Central memory CD4-positive, alpha-beta T cell (primary cell): ENCODE measurements at places on chromosomes 2 and 18.

GRCh38 chr18:54845787-54846186 lies 17.5 kb downstream of the RAB27B start:
- DNase-seq, result no peak

GRCh38 chr2:189002079-189002478 lies 27.9 kb downstream of the COL3A1 start:
- DNase-seq, result no peak

- no peak for DNase-seq
Measured at GRCh38 chr2:133324150-133324561, 244.1 kb downstream of the NCKAP5 start.

DNA sequence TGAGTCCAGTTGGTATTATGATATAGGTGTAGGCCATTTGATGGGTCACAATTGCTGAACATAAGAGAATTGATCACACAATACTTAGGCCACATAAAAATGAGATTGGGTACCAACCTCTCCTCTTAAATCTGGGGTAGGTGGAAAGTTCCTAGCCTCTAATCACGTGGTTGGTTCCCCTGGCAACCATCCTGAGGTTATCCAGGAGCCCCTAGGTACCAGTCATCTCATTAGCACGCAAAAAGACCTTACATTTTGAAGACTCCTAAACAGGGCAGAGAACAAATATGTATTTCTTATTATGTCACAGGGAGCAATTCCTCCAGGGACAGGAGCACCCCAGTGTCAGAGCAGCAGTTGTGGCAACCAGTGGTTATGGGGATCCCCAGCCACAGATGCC lies 12.7 kb upstream of the SELENOI start:
- no peak for DNase-seq

DNA sequence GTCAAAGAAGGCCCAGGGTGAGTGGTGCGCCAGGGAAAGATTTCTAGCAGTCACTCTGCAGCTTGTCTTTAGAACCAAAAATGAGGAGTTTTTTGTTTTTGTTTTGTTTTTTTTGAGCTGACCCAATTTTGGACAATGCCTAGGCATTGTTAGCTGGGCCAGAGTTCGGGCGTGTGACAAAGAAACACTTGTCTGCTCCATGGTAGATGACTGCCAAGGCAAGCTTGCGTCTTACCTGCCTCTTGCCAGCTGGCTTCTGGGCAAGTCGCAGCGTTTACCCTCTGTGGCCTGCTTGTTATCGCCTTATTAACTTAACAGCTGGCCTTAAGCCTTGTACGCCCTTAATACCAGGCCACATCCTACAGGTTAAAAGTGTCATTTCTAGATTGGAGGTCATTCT lies 114.3 kb downstream of the GALNT1 start:
- DNase-seq, result no peak

DNA sequence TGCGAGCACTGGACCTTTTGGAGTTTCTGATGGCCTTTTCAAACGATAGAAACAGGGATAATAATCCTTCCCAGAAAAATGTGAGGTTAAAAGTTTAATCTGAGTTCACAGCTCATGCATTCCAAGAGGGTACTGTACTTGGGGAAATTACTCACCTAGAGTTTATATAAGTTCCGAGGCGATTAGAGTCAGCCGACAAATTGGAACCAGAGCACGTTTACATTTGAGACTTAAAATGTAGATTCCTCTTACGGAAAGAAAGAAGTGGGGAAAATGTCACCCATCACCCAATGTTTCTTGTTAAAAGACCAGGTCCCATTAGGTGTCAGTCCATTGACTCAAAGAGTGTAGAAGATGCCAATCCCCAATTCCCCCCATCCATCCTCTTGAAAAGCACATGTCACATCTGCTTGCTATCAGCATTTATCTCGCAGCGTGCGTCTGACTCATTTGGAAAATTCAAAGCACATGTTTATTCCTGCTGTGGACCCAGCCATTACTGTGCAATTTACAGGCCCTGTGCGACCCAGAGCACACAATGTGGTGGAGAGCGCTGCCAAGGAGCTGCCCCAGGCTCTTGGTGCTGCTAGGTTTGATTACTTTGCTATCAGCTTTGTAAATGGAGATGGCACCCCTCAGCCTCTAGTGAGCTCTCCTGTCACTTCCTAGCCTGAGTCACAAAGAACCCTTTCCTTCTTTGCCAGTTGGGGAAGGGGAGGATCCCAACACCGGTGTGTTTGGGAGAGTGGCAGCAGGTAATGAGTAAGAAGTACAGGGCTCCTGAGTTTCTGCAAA lies 104.8 kb downstream of the COLEC12 start:
- no peak for DNase-seq

GRCh38 chr2:233414273-233414654 lies 60.0 kb downstream of the DGKD start:
- DNase-seq, result no peak

DNA sequence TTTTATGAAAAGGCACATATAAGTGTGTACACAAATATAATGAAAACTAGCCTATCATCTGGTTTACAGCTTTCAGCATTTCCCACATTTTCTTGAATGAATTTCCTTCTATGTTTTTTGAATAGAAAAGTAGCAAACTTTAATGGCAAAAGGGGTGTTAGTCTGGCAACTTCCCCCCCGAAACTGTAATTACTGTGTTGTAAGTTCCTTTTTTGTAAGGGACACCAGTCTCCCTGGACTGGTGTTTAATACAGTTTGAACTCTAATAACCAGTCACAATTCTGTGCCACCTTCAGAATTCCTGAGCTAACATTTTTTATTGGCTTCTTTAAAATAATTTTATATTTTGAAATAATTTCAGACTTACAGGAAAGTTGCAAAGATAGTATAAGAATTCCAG lies 94.2 kb downstream of the ACSL3 start:
- DNase-seq, result no peak

DNA sequence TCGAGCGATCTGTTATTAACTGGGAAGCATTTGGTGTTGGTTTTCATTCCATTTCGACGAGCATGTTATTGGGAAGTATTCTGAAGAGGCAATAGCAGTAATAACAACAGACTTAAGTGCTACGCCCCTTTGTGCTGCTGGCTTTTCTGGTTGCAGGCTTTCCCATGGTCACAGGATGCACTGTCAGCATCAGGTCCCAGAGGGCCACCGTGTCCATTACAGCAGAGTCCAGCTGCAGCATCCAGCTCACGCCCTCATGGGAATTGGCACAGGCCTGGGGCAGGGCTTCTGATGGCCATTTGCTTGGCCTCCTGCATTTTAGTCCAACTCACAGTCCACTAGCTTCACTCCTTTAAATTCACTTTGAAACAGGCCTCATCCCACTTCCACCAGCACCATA lies 44.4 kb downstream of the BCL2L11 start:
- DNase-seq, result no peak

GRCh38 chr2:38384338-38384737 lies 7.3 kb upstream of the ATL2 start:
- DNase-seq, result no peak

- DNase-seq, result no peak
Measured at GRCh38 chr2:235026649-235027557, 75.1 kb downstream of the SH3BP4 start.

DNA sequence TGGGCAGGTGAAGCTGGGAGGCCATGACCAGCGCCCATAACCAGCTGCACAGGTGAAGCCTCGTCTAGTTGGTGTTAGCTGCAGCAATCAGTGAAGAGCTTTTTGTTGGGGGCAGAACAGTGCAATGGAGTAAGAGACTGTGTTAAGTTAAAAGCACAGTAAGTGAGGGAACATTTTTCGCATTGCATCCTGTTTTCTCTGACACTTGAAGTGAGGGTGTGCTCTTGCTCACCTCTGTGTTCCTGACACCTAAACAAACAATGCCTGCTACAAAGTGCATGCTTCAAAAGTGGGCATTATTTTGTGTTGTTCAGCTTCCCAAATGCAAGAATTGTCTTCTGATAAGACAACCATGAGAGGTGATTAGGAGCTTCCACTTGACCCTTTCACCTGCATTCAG lies 324.0 kb upstream of the ACVR2A start:
- no peak for DNase-seq

DNA sequence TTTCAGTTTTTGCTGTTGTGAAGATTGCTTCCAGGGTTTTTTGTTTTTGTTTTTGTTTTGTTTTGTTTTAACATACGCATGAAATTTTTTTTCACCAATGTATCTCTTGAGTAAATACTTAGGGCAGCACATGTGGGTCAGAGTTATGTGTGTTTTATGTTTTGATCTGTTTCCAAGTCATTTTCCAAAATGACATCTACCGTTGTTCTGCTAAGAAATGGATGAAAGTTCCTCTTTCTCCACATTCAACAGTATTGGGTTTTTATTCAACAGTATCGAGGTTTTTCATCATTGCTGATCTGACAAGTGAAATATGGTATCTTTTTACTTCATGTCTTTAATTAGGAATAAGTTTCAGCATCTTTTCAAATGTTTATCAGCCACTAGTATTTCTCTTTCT lies 16.7 kb downstream of the RNF144A start:
- no peak for DNase-seq

DNA sequence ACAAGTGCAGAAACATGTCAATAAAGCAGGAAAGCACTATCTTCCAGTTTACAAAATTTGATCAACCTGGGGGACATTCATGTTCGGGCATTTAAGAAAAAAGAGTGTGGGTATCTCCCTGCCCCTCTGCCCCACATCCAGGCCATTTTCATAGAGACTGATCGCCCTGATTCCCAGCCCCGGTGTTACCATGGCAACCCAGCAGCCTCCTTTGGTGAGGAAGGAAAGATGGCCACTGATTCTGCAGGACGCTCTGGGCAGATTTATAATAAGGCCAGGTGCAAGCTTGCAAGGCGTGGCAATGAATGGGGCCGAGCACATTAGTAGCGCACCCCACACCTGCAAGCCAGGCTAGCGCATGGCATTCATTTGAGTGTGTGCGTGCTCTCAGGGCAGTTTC lies 36.7 kb upstream of the ARL4C start:
- DNase-seq, result no peak

GRCh38 chr2:178419123-178419522 lies 31.9 kb downstream of the PRKRA start:
- DNase-seq, result no peak

GRCh38 chr2:184564092-184564491 lies 34.2 kb upstream of the ZNF804A start:
- DNase-seq, result no peak

GRCh38 chr2:96771796-96772618 lies 11.3 kb downstream of the CNNM4 start:
- DNase-seq, result no peak

GRCh38 chr2:46984642-46985476 lies 69.3 kb upstream of the MCFD2 start:
- DNase-seq, result no peak

- DNase-seq, result no peak
Measured at GRCh38 chr2:180360283-180360618, 353.2 kb upstream of the CWC22 start.

- DNase-seq, result no peak
Measured at GRCh38 chr2:46142546-46143428, 154.4 kb upstream of the EPAS1 start.

DNA sequence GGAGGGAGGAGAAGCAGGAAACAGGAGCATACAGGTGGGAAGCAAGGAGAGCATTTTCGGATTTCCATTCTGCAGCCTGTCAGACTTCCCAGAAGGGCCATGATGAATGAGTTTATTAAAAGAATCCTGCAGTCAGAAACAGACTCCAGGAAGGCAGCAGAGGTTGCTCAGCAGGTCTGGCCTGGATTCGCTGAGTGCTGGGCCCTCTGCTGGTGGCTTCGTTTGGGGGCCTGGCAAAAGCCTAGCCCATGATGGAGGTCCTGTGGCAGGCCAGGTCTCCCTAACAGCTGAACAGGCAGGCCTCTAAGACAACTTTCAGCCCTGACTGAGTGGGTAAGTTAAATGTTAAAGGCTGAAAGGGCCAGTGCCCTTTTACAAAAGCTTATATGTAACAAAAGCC lies 108.2 kb upstream of the CAPN13 start:
- no peak for DNase-seq

- DNase-seq, result no peak
Measured at GRCh38 chr18:74351354-74351753, 35.7 kb downstream of the C18orf63 start.

DNA sequence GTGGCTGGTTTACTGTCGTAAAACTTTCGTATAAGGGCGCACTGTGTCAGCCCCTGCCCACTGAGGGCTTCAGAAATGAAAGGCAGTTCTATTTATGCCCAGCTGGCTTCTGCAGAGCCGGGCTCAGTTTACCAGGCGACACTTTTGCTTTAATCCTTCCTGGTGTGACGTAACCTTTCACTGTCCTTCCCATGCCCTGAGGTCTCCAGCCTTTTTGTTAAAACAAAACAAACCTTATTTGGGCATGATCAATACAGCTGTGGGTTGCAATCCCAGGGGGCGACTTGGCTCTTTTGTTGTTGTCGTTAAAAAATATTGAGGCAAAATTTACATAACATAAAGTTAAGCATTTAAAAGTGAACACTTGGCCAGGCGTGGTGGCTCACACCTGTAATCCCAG lies 85.3 kb downstream of the AGAP1 start:
- no peak for DNase-seq

DNA sequence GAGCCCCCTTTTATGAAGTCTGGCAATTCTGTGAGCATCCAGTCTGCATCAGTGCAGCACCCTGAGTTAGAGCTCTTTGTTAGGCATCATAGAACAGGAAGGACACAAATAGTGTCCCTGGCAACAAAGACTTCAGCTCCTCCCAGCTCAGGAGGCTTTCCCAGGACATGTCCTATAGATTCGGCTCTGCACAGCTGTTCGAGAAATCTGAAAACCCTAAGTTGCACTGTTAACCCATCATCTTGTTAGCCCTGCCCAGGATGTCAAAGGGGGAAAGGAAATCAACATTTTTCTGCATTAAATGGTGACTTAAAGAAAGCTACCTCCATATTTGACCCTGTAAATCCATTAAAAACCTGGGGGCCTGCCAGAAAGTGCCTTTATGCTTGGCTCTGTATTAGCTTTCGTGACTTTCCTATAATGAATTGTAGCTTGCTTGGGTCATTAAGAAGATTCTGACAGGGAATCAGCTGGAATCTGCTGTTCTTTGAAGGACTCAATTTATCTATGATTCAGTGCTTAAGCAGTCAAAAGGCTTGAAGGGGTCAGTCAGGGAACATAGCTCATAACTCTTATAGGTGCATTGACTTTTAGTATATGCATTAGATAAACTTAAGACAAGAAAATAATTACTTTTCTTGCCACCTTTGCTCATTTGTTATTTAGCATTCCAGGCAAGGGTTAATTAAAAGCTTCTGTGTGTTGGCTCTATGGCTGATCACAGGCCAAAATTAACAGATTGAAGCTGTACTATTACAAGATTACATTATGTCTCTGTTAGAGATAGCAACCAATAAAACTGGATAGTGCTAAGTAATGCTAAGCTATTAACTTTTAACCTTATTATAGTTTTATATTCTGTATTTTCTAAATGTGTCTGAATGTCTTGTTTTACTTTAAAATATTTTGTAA lies 20.6 kb downstream of the ERMN start:
- no peak for DNase-seq

DNA sequence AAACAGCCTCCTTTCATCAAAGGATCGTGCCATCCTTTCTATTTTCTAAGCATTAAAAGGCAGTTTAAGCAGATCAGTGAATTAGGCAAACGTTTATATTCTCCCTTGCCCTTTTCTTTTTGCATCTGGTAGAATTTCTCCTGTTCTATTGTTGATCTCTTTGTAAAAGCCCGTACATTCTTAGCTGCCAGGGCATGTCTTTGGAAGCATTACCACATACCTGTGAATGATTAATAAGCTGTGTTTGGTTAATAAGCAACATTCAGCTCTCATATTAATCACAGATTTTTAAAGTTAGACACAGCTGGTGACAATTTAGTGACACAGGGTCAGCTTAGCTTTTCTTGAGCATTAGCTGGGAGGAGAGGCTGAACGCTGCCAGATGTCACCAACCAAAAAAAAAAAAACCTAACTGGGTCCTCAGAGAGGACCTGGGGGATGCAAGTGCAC lies 33.8 kb upstream of the CYP1B1 start:
- DNase-seq, result no peak

GRCh38 chr18:12861637-12862036 lies 22.4 kb downstream of the PTPN2 start:
- DNase-seq, result no peak
